ENCODE measurements at places on chromosomes 6 and 20.
A peak's percentile ranks its signal among the peaks of the same experiment; 100 is the strongest.

- no peak for DNase-seq
Measured at GRCh38 chr6:71080826-71081225, 124.0 kb upstream of the B3GAT2 start.

DNA sequence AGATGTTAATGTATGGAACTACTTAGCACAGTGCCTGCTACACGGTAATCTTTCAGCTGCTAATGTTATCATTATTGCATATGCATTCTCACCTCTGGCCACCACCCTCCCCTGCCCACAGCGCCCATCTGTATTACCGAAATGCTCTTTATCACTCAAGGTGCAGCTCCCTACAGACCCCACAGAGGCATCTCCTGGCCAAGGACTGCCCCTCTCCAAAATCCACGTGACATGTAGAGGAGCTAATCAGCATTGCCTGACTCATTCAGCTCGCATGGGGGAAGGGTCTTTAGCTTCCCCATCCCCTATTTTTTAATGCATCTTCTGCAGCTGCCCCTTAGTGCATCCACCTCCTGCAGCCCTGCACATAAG, 41.8 kb downstream of the SLC22A23 start:
- no peak for DNase-seq

- DNase-seq, result peak; percentile 62
Measured at GRCh38 chr20:61119794-61120410, 132.2 kb upstream of the CDH4 start.

- DNase-seq, result no peak
Measured at GRCh38 chr6:25685896-25686295, 33.9 kb downstream of the SCGN start.

GRCh38 chr6:113960795-113961194, 10.2 kb downstream of the HDAC2 start:
- no peak for DNase-seq

GRCh38 chr20:45994761-45995493, 13.8 kb upstream of the MMP9 start:
- peak; percentile 71 for DNase-seq

- DNase-seq, result no peak
Measured at GRCh38 chr6:16421462-16421960, 183.1 kb downstream of the GMPR start.

DNA sequence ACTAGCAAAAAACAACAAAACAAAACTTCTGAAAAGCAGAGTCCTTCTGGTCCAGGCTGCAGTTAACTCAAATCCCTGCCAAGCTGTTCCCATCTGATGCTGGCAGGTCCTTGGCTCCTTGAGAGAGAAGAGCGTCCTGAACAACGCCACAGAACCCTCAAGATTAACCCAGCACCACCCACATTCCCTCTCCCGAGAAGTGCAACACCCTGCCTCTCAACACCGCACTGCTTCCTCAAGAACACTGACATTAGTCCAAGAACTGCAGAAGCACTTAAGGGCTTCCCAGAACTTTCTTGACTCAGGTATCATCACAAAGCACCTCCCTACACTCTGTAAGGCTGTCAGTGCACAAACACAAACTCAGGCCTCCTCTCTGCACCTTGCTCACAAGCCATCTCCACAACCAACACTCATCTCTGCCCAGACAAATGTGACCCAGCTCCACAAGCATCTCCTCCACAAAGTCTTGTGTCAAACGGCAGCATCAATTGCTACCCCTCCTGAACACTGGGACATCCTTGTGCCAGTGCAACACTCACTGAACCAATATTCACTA, 7.5 kb downstream of the MRPL14 start:
- DNase-seq, result peak; percentile 20

GRCh38 chr6:154888421-154889295, 106.5 kb upstream of the TIAM2 start:
- DNase-seq, result no peak

DNA sequence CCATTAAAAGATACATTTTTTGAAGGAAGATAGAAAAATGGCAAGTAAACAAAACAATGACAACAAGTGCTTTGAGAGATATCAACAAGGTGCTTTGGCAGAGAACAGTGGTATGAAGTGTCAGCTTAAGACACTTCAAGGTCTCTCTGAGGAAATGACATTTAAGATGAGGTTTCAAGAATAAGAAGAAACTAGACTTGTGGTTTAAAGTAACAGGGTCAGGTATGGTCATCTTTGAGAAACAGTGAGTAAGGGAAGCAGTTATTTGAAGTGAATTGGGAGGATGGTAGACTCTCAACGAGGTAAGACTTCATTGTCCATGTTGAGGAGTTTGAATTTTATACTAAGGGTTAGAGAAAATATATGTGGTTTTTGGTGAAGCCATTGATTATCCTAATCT, 77.8 kb downstream of the SYCP2L start:
- no peak for DNase-seq

- peak; percentile 73 for DNase-seq
Measured at GRCh38 chr6:116385459-116385802, 14.7 kb downstream of the DSE start.

DNA sequence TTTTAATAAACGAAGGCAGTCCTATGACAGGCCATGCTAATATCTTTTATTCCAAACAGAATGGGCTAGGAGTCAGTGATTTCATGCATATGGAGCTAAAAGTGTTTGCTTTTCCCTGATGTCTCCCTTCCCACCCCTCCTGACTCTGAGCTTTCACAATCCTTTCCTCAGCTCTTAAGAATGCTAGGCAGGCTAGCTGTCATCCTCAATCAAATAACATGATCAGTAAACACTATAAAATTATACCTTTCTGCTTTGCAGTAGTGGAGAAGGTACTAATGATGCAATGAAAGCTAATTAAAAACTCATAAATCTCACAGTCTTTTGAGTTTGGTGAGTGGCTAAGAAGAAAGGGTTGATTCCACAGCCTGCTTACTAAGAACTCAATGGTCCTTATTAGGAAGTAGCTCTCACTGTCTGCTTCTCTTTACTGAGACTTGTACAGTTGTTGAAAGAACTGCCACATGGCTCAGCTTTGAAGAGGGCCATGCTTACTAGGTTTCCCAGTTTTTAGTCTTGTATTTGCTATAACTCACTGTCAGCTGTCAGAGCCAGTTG, 250.9 kb upstream of the JAG1 start:
- no peak for DNase-seq

GRCh38 chr6:56520218-56520617, 122.5 kb downstream of the DST start:
- no peak for DNase-seq

GRCh38 chr6:34657307-34657978, 39.1 kb downstream of the ILRUN start:
- peak; percentile 66 for DNase-seq

GRCh38 chr6:40308533-40309306, 278.4 kb downstream of the LRFN2 start:
- DNase-seq, result peak; percentile 68

DNA sequence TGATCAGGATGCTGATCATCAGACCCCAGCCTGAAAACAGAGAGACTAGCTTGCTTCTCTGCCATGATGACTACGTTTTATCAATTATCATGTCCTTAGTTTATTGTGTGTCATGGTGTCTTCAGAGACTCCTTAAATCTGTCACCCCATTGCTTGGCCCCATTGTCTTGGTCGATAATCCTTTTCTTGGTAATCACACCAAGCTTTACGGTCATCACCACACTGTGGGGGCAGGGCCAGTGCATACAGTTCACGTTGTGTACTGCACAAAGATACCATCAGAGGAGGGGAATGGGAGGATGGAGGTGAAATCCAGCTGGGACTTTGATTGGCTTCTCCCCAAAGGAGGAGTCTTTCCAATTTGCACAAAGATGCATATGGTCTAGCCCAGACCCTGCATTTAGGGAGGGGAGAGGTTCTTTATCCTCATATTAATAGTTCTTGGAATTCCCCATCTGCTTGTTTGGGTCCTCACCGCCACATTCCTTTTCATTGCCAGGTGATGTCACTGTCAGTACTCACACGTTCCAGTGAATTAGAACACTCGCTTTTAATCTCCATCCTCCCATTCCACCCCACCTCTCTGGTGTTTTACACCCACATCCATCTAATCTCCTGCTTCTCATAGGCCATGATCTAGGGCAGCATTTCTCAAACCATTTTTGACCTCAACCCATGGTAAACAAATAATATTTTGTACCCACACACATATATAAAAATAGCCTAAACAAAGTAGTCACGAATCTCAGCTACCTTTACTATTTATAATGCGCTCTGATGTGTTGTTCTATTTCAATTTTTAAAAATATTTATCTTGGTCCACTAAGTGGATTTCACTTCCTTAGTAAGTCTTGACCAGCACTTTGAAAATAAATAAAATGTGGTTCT, 5.7 kb downstream of the ETV7 start:
- no peak for DNase-seq

GRCh38 chr6:81933608-81934051, 181.1 kb upstream of the TENT5A start:
- no peak for DNase-seq

- DNase-seq, result no peak
Measured at GRCh38 chr6:140275725-140276124, 901.3 kb upstream of the CITED2 start.

GRCh38 chr6:166348305-166348949, 6.1 kb upstream of the SFT2D1 start:
- DNase-seq, result peak; percentile 62

- DNase-seq, result peak; percentile 25
Measured at GRCh38 chr6:37538107-37538506, 38.4 kb upstream of the CCDC167 start.

DNA sequence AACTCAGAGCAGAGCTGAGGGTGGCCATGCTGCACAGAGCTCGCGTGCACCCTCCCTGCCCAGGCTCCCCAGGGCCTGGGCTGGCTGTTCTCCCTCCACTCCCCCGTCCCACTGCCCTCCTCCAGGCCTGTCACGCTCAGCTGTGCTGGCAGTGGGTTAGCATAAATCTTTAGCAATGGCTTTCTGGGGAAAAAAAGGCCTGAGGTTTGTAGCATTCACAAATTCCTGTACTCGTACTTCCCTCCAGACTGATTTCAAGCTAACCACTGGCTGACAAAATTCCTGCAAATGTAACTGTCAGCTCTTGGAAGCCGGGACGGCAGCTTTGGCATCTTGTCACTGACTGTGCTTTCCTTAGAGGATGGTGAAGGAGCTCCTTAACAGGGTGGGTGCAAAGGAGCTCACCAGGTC, 22.3 kb upstream of the SMOC2 start:
- DNase-seq, result no peak

GRCh38 chr6:15380351-15380750, 134.5 kb downstream of the JARID2 start:
- no peak for DNase-seq

- DNase-seq, result no peak
Measured at GRCh38 chr6:45808917-45809316, 206.7 kb downstream of the CLIC5 start.

DNA sequence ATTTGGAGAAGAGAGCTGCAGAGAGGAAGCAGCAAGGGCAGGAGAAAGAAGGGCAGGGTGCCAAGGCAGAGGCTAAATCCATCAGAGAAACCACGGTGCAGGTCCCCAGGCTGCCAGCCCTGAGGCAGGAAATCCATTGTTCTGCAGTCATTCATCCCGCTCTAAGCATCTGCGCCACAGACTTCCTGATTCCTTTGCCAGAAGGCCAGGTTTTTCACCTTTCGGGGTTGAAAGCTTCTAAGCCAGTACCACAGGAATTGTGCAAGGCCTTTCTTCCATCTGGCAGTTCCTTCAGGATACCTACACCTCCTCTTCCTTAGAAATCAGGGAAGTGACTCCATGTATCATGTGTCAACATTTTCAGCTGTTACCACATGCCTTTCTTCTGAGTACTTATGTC, 45.6 kb downstream of the ADGRF5 start:
- DNase-seq, result no peak

DNA sequence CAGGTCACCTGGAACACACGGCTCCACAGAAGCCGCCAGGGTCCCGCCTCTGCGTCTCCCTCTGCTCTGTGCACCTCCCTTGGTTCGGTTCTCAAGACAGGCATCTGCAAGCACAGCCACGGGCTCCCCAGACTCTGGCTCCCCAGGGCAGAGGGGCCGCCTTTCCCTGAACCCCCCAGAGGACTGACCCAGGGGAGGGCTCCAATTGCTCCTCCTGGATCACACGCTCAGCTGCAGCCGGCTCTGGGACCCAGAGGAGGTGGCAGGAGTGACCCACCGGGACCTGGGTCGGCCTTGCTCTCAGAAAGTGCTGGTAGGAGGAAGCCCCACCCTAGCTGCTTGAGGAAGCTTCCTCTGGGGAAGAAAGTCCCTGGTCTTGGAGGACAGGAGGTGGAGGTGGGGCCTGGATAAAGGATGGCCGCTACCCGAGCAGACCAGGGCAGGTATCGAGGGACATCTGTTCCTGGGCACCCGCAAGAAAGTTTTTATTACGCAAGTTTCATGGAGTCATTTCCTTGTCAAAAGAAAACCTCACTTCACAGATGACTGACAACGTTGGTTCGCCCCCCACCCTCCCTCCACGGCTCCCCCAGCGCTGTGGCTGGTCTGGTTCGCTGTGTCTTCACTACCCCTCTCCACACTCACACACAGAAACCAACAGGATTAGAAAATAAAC, 103.9 kb upstream of the AFDN start:
- no peak for DNase-seq

- DNase-seq, result no peak
Measured at GRCh38 chr20:40814631-40814960, 125.6 kb upstream of the MAFB start.

GRCh38 chr20:61442075-61442670, 190.1 kb downstream of the CDH4 start:
- DNase-seq, result no peak

- DNase-seq, result no peak
Measured at GRCh38 chr20:17502105-17502504, 29.1 kb downstream of the BFSP1 start.

- DNase-seq, result no peak
Measured at GRCh38 chr6:14502551-14502950, 385.0 kb downstream of the CD83 start.

GRCh38 chr6:167422934-167423333, 98.0 kb downstream of the TTLL2 start:
- DNase-seq, result no peak

DNA sequence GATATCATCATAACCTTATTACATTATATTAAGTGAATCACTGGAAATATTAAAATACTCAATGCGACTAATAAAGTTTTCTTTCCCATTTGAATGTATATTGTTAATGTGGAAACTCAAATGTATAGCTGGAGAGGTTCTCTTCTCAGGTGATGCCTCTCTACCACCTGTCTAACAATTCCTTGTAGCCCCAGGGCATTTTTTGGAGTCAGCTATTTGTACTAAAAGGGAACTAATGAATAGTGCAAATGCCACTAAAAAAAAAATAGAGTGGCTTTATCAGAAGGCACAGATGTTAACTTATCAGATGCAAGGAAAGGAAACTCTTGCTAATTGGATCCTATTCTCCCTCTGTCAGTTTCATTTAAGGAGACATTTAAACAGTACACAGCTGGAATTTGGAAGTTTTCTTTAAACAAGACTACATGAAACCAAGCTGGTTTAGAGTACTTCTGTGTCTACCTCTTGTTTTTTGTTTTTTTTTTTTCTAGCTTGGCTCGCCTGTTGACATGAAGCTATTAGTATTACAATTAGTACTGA, 897.0 kb upstream of the SLC35B3 start:
- DNase-seq, result no peak
